ENCODE measurements at places on chromosomes 13 and 19.

GRCh38 chr13:43879755-43880181, at the start of gene LACC1:
LACC1 (plus strand) TSS chr13:43879904; CDS start chr13:43880986, 1,082 bp downstream.
- DNase-seq: peak; percentile 31

- no peak for DNase-seq
Measured at GRCh38 chr19:34904664-34905527, 21.8 kb upstream of the ZNF30 start.

GRCh38 chr13:70612881-70613280, 504.6 kb upstream of the KLHL1 start:
- no peak for DNase-seq

- no peak for DNase-seq
Measured at GRCh38 chr19:11265785-11266236, 3.5 kb upstream of the DOCK6 start.

DNA sequence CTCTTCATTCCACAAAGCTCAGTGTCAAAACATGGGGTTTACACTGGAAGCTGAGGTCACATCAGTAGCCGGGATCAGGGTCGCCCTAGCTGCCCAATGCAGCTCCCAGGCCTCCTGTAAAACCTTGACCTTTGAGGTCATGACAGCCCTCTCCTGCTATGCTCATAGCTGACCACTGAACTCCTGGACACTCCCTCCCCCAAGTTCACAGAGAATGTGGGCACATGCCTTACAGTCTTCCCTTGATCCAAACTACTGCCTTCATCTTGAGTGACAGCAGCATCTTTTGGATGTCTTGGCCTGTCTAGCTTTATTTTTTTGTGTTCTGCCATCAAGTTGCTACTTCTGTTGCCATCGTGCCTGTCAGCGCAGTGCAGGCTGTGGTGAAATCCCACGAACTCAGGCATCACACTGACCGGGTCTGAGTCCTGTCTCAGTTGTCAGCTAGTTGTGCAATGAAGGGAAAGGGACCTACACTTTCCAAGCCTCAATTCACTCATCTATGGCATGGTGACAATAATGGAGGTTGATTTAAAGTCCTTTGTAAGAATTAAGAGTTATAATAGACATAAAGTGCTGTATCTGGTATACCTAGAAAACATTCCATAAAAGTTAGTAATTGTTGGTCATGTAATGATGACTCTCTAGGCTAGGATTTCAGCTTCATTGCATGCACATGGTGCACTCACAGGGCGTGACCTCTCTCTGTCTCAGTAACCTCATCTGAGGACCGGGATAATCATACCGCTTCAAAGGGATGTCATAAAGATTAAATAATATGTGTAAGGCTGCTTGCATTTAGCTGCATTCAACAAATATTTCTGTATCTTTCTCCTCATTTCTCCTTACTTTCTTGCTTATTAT, 16.4 kb upstream of the ALOX5AP start:
- DNase-seq: no peak
